Activated CD8-positive, alpha-beta memory T cell treated with anti-CD3 and anti-CD28 coated beads, Interleukin-2, amount 10 ng/mL, durations not matched to agents 7 days and 5 days (primary cell): ENCODE measurements at places on chromosomes 16 and 17. TPM values are rescaled to one million over a fixed set of nuclear protein-coding genes. Genes with fewer than 3 reads are reported as not detected.

The SPEM3 gene
- total RNA-seq = not detected

GRCh38 chr17:9074131-9074530 is 52.8 kb downstream of the NTN1 start:
- no peak for DNase-seq
- H3K36me3 ChIP-seq = no peaks in the 10 kb centered on the region

GRCh38 chr17:57784226-57784895 is 39.3 kb upstream of the CCDC182 start:
- H3K36me3 ChIP-seq = no peaks in the 10 kb centered on the region
- no peaks in the 10 kb centered on the region for H3K4me1 ChIP-seq
- DNase-seq = no peak
- H3K27ac ChIP-seq = no peak overlapping the region
- peaks cover 47% of the 10 kb centered on the region for H3K27me3 ChIP-seq

GRCh38 chr16:12395268-12395667 is 408.4 kb downstream of the CPPED1 start:
- no peak overlapping the region for H3K4me3 ChIP-seq
- no peaks in the 10 kb centered on the region for H3K4me1 ChIP-seq
- no peaks in the 10 kb centered on the region for H3K36me3 ChIP-seq
- H3K27ac ChIP-seq = no peak overlapping the region
- no peaks in the 10 kb centered on the region for H3K27me3 ChIP-seq
